ENCODE measurements at places on chromosomes 2 and 18.

- peak; percentile 19 for DNase-seq
These were observed 252.1 kb upstream of the COPS8 start for GRCh38 chr2:236833501-236834073.

- peak; percentile 9 for DNase-seq
These were observed 83.9 kb downstream of the PDK1 start for GRCh38 chr2:172639823-172640222.

DNA sequence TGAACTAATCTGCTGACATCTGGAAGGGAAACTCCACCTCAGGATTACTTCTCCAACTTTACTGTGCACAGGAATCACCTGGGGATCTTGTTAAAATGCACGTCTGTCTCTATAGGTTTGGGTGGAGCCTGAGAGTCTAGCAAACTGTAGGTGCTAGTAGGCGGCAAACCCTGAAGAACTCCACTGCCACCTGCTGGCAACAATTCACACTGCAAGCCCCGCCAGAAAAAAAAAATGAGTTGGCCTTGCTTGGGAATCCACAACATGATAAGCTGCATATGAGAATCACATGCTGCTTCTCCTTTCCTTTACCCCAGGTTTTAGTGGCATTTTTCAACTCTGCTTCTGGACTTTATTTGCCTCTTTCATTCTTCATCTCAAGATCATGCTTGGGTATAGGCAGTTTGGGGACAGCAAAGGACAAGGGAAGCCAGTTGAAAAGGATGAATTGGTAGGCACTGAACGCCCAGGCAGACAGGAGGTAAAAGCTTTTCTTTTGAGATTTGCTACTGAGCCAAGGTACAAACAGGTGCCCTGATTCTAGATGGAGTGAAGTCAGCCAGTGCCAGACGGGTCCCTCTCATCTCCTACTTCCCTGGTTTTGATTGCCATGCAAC lies 88.8 kb downstream of the VIT start:
- peak; percentile 66 for DNase-seq

GRCh38 chr2:25651066-25651465 lies 22.3 kb downstream of the DTNB start:
- DNase-seq: no peak

- no peak for DNase-seq
These were observed 12.4 kb downstream of the LRRFIP1 start for GRCh38 chr2:237639836-237640220.

- no peak for DNase-seq
These were observed 2.0 kb downstream of the ANO7 start for GRCh38 chr2:241190291-241190981.

DNA sequence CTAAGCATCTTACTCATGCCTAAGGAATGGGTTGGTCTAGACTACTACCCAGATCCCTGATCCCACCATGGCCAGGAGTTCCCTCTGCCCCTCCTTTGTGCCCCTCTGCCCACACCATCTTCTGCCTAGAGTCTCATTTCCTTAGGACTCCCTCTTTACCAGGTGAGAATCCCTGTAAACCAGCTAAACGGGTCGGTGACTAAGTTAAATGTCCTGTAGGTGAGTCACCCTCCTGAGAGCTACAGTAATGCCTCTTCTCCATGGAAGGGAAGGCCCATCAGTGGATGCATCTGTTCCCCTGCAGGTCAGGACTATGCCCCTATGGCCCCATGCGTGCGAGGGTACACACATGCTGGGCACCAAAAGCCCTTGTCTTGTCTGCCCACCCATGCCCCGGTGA lies 25.4 kb downstream of the PTGR3 start:
- peak; percentile 48 for DNase-seq

DNA sequence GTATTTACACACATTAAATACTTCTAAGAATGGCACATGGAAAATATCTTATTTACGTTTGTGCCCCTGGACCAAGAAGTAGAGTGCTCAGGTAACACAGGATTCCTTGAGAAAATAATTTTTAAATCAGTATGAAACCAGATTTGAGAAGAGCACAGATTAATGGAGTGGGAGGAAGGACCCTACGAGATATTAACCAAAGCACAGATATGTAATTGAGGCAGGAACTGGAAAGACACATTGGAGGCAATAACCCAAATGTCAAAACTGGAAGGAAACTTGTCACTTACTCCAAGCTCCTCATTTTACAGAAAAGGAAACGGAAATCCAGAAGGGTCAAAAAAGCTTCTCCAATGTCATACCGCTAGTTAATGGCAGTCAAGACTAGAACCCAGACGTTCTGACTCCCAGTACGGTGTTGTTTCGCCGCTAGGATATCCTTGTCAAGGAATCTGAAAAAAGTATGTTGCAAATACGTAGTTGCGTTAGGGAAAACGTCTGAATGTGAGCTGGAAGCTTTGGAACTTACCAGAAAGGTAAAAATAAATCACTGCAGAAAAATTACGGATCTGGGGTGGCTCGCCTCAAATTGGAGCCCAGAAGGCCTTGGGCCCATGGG lies 634 bp downstream of the MTIF2 start:
- DNase-seq: peak; percentile 32

GRCh38 chr2:18125303-18125702 lies 246.8 kb downstream of the KCNS3 start:
- DNase-seq: no peak

GRCh38 chr2:120441744-120442471 lies 96.0 kb downstream of the INHBB start:
- no peak for DNase-seq

DNA sequence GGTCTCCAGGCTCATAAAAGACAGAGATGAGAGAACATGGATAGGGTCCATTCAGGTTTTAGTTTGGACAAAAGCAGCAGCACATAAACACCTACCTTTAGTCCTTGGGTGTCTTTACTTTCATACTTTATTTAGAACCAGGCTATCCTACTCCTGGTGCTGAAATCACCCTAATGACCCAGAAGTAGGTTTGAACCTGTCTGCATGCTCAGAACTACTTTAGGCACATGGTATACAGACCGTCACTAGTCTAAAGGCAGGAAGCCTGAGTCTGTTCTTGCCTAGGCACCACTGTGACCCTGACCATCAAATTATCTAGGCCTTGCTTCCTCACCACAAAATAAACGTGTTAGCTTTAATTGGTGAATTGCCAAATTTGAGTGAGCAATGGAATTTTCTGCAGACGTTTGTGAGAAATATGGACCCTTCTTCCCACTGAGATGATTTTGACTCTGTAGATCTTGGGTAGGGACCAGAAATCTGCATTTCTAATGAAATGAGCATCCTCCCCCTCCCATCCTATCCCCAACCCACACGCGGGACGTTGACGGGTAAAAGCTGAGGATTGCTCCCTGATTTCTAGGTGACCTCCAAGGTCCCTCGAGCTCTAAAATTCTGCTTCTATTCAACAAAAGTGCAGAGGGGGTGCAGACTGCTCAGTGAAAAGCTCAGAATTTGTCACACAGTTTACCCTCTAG lies 75.1 kb downstream of the PLEKHM3 start:
- no peak for DNase-seq

DNA sequence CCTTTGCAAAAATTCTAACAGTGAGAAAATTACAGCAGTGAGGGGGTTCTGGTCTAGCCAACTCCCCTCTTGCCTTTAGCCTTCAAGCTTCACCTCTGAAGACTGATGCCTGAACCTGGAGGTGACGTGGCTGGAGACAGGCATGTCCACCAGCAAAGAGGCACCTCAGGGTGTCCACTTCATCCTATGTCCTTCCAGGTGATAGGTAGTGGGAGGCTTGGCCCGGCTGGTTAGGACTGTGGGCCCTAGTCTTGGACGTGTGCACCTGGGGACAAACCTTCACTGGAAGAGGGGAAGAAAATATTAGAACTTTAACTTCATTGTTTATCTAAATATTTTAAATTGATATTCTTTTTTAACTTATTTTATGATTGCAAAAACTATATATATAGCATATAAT lies 35.5 kb upstream of the EDAR start:
- DNase-seq: no peak

DNA sequence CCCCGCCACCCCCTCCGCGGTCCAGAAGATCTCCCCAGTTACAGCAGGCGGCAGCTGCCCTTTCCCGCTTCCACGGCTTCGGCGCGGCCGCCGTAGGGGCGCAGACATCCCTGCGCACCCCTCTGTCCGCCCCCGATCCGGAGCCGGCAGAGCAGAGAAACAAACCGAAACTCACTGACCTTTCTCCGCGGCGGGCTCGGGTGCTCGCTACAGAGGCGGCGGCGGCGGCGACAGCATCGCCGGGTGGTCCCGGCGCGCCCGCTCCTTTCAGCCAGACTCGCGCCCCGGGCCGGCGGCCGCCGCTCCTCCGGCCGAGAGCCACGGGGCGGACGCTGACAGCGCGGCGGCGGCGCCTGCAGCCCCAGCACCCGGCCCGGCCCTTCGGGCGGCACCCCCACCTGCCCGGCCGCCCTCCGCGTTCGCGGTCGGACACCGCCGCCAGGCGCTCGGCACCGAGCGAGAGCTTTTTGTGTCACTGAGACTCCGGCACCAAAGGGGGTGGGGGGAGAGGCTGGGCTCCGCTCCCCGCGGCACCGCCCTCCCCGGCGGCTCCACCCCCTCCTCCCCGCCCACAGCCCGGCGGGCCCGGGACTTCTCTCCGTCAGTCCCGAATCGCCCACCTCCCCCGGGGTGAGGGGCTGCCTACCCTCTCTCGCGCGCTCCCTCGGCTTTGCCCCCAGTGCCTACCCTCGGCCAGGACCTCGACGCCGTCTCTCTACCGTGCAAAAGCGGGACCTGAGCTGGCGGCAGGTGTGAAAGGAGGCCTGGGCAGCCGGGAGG lies 1.4 kb upstream of the RNF152 start:
- peak; percentile 42 for DNase-seq

- DNase-seq: peak; percentile 8
These were observed at the start of gene SETBP1 for GRCh38 chr18:44680273-44681075. TSS of gene SETBP1 (plus strand) at chr18:44680888. CDS start at chr18:44701347, 20,459 bp downstream.

DNA sequence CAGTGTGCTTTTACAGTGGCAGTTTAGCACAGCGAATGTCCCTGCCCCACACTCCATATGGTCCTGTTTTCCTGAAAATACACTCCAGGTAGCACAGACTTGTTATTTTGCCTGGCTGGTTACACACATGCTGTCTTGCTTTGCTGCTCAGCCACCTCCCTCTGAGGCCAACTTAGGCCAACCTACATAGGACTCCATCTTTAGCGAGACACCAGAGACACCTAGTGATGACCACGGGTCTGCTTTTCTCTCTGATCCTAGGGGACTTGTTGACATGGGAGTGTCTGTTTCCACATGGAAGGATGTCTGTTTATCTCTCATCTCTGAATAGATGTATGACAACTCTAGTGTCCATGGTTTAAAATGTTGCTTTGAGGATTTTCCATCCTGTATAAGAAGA lies 43.3 kb downstream of the PLEKHB2 start:
- DNase-seq: no peak

- no peak for DNase-seq
These were observed 2.3 kb downstream of the SLC20A1 start for GRCh38 chr2:112648081-112648480.

GRCh38 chr2:65396348-65397026 lies 35.9 kb downstream of the SPRED2 start:
- no peak for DNase-seq

- no peak for DNase-seq
These were observed 523.3 kb upstream of the SLC8A1 start for GRCh38 chr2:40975151-40975550.

DNA sequence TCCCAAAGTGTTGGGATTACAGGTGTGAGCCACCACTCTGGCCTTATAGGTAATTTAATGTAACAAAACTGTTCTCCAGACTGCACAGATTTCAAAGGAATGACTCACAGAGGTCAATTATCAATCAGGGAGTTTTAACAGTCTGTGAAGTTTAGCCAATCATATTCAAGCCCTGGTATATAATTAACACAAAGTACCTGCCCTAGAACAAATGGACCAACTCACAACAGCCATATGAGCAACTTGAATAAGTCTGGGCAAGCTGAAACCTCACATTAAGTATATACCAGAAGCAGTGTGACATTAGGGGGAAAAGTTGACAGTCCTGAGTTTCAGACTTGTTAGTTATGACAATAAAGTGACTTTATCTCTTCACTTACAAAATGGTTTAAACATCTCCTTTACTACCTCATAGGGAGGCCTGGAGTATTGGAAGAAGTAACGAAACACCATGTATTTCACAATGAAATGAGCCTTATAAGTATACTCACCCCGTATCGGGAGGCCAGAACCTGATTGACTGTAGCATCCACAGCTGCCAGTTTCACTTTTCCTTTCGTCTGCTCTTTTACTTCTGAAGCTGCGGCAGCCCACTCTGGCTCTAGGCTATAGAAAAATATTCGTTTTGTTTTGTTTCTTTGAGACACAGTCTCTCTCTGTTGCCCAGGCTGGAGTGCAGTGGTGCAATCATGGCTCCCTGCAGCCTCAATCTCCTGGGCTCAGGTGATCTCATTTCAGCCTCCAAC lies 22.2 kb downstream of the PDIA6 start:
- peak; percentile 73 for DNase-seq

DNA sequence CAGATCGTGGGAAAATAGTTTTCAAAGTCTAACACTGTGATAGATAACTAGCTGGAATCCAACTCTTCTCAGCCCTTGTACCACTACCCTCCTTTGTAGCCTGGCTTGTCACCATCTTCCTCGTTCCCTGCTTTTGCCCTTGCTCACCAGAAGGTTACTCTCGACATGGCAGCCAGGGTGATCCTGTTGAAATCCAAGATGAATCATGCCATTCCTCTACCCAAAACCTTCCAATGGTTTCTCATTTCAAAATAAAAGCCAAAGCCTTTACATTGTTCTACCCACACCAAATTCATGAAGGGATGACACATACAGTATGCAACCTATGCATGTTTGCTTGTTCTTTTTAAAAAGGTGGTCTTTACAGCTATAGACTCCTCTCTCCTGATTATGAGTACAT lies 45.7 kb downstream of the STAT4 start:
- DNase-seq: no peak

- DNase-seq: no peak
These were observed 540.6 kb upstream of the GCFC2 start for GRCh38 chr2:76251342-76251741.

DNA sequence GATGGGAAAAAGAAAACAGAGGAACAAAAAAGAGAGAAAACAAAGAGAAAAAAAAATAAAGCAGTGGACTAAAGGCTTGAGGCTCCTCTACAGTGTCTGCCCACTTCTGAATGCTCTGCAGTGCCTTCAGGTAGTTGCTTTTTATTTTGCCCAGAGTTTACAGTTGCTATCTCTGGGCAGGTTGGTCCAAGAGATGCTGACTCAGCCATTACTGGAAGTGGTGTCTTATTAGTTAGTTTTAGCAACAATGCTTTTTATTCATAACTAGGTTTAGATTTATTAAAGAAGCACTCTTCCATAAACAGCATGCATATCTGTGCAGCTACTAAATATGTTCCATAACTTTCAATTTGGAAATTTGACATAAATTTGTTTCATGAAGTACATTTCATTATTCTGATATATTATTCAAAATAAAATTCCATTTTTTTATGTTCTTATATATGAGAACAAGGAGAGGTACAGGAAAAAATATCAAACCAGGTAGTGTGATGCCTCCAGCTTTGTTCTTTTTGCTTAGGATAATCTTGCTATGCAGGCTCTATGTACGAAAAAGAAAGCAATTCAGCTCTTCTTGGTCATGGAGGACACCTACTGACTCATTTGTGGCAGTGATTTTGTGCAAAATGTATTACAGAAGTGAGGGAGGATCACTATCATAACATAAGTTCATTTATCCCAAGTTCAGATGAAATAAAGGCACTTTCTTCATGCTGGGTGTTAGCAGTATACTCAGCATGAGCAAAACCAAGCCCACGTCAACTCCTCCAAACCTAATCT lies 69.5 kb downstream of the RPIA start:
- DNase-seq: no peak
